ENCODE measurements at places on chromosomes 13 and 19.

DNA sequence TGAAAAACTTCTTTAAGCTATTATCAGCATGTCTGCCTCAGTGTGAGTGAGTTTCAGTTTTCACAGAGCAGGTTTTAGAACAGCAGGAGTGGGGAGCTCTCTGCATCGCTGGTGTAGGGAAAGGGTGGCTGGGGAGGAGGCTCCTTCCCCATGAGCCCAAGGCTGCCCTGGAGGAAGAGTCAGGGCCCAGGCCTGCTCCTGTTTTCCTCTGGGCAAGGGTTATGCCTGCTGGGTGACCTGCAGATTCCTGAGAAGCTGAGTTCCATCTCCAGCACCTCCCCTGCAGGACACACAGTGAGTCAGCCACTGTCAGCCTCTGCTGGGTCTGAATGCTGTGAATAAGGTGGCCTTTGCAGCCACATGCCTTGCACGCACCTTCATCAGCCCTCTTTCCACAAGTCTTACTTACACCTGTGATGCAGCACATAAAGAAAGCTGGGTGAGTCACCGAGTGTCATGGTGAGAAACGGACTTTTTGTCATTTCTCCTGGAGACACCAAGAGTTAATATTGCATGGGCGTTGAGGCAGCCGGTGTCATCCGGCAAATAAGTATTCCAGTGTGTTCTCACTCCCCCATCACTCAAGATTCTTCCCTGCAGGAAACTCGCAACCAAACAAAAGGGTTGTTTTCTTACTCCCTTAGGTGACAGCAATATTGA lies 186.4 kb upstream of the KL start:
- no peak for DNase-seq

DNA sequence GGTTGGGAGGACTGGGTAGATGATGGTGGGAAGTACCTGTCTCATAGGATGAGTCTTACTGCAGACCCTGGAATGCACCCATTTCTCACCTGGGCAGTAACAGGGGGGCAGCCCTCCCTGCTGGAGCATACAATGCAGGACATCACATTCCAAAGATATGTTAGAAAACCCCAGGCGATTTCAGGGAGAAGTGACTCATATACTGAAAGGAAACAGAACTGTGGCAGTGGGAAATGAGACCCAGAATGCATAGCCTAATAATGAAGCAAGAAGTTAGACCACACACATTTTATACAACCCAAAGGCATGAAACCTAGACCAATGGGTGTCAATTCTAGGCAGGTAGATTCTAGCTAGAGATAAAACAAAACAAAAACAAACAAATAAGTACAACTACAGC lies 402.7 kb downstream of the IRS2 start:
- DNase-seq, result no peak

DNA sequence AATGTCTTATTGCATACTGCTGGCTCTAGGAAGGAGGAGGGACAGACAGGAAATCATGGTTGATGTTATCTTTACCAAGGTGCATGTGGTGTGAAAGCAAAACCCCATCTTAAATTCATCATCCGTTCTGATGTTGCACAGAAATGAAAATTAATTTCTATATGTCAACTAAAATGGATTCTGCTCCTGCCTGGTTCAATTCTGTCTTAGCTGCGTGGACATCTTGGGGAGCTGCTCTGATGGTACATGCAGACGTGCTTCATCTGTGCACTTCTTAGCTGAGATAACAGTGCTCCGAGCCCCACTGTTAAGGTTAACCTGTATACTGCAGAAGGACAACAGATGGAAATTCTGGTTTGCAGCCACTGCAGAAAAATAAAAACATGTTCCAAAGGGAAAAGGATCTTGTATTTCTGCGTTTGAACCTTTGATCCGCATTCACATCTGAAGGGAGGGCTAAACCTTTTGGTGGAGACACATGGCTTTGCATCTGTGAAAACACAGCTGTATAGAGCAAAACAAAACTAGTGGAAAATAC lies 155.6 kb downstream of the TM9SF2 start:
- no peak for DNase-seq

GRCh38 chr13:49859560-49859959 lies 67.1 kb upstream of the KPNA3 start:
- no peak for DNase-seq

- no peak for DNase-seq
Observed at GRCh38 chr19:41694196-41694595, 6.1 kb upstream of the CEACAM7 start.

GRCh38 chr19:14118165-14119051 lies 846 bp upstream of the PRKACA start:
- DNase-seq, result peak; percentile 63

- DNase-seq, result no peak
Observed at GRCh38 chr13:23288995-23289394, 108.2 kb downstream of the SGCG start.

DNA sequence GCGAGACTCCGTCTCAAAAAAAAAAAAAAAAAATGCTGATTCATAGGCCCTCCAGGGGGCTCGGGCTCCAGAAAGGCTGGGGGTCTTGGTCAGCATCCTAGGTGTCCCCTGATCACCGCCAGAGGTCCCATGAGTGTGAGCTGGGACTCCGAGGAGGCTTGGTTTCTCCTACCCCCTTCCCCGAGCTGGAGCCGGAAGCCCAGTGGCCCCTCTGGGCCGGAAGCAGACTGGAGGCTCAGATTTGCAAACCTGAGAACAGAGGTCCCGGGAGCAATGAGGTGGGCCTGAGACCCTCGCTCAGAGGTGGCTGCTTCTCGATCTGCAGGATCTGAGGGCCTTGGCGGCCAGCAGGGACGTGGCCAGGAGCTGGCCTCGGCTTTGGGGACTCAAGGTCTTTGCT lies 41.5 kb downstream of the EFNA2 start:
- no peak for DNase-seq

GRCh38 chr19:18481505-18482222 lies 40.2 kb downstream of the ELL start:
- DNase-seq, result no peak

DNA sequence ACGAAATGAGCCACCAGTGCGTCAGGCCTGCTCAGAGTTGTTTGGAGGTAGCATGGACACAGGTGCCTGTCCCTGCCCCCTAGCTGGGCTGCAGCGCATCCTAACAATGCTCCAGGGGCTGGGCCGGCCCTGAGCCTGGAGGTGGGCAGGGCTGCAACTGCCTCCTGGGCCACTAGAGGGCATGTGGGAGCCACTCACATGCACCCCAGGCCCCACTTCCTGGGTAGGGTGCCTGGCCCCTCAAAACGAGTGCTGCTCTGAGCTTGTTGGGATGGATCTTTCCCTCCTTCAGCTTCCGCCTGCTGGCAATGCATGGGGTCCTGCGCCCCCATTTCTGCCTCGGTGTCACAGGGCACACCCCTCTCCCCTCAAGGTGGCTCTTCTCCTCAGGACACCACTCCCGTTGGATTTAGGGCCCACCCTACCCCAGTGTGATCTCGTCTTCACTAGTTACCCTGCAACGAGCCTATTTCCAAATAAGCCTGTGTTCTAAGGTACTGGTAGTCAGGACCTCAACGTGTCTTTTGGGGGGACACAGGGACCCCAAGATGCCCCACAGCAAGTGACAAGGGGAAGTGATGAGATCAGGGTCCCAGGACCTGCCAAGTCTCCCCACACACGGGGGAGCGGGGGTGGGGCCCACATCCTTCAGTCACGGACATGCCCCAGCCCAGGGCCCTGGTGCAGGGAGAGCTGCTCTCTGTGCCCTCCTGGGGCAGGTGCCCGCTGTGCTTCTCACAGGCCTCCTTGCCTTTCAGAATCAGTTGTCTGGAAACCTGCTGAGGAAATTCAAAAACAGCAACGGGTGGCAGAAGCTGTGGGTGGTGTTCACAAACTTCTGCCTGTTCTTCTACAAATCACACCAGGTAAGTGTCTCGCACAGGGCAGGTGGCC lies 131.3 kb downstream of the STK24 start:
- DNase-seq, result peak; percentile 73

GRCh38 chr13:41458187-41458760 lies 924 bp downstream of the RGCC start:
- DNase-seq, result peak; percentile 49

GRCh38 chr19:32873247-32873959 lies 3.8 kb upstream of the SLC7A9 start:
- no peak for DNase-seq

GRCh38 chr19:11984986-11985385 lies 20.1 kb downstream of the ZNF763 start:
- peak; percentile 14 for DNase-seq

DNA sequence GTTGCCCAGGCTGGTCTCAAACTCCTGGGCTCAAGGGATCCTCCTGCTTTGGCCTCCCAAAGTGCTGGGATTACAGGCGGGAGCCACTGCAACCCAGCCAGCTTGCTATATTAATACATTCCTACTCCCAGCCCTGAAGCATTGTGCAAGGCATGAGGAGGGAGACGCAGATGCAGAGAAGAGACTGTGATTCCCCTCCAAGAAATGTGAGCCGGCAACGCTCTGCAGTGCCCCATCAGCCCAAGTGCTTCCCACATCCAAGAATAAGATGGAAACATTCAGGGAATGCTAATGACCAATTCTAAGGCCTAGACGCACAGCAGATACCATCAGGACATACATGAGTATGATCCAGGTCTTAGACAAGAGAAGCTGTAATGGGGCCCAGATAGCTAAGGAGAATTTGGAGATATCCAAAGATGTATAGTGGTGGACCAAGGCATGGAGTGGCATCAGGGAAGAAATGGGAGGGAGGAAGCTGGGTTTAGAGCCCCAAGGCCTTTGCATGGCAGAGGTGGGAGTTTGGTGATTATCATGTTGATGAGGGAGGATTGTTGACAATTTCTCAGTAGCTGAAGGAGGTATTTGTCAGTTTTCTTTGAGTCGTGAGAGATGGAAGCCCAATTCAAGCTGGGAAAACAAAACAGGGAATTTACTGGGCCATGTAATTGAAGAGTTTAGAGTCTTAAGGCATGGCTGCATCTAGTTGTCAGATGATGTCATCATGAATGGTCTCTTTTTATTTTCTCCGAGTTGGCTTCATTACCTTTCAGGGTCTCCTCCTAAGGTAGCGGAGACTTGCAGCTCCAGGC lies 2.9 kb downstream of the PPM1N start:
- no peak for DNase-seq

GRCh38 chr13:50915565-50915964 lies 6.0 kb downstream of the RNASEH2B start:
- no peak for DNase-seq

- DNase-seq, result no peak
Observed at GRCh38 chr19:37920591-37921450, 13.8 kb downstream of the SIPA1L3 start.

DNA sequence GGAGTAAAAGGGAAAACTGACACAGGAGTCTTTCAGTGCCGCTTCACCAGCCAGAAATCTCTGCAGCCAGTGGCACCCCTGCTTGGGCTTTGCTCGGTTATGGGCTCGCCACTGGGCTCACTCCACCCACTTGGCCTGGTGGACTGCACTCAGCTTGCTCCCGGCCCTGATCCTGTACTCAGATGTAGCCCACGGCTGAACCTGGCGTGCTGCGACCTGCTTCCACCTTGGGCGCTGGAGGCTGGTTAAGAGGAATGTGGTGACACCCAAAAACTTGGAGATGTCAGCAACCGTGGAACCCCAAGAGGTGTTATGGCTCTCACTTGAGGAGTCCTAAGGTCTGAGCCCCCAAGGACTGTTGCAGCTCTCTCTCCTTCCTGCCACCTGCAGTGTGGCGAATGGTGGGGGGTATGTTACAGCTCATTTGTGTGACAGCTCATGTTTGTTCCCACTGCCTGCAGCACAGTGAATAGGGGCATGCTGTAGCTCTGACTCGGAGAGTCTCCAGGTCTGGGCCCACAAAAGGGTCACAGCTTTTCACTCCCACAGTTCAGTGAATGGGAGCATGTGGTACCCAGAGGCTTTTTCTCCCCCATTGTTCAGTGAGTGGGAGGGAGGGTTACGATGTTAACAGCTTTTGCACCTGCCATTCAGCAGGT lies 1124.5 kb upstream of the ATXN8OS start:
- DNase-seq, result no peak

- DNase-seq, result no peak
Observed at GRCh38 chr13:59475911-59476310, 687.8 kb downstream of the DIAPH3 start.

DNA sequence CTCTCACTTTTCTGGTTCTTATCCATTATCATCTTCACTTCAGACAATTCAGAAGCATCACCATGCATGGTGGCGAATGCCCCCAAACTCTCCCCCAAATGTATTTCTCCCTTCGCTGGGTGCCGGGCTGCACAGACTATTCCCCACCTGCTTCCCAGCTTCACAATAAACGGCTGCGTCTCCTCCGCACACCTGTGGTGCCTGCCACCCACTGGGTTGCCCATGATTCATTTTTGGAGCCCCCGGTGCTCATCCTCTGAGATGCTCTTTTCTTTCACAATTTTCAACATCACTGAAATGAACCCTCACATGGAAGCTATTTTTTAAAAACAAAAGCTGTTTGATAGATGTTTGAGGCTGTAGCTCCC lies 2.8 kb upstream of the F10 start:
- no peak for DNase-seq

DNA sequence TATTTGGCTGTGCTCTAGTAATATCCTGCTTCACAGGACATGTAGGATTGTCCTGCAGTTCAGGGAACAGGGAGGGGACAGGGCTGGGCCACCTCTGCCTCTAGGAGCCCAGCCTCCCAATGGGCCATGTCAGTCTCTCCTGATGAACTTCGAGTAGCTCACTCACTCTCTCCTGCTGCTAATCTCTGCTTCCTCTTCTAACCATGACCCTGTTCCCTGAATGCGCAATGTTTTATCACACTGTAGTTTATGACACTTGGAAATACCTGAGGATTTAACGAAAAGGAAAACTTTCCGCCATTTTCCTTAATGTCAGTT lies 9.2 kb downstream of the PARP4 start:
- DNase-seq, result no peak
